ENCODE measurements at places on chromosomes 2 and 18.
A peak's percentile ranks its signal among the peaks of the same experiment; 100 is the strongest.

DNA sequence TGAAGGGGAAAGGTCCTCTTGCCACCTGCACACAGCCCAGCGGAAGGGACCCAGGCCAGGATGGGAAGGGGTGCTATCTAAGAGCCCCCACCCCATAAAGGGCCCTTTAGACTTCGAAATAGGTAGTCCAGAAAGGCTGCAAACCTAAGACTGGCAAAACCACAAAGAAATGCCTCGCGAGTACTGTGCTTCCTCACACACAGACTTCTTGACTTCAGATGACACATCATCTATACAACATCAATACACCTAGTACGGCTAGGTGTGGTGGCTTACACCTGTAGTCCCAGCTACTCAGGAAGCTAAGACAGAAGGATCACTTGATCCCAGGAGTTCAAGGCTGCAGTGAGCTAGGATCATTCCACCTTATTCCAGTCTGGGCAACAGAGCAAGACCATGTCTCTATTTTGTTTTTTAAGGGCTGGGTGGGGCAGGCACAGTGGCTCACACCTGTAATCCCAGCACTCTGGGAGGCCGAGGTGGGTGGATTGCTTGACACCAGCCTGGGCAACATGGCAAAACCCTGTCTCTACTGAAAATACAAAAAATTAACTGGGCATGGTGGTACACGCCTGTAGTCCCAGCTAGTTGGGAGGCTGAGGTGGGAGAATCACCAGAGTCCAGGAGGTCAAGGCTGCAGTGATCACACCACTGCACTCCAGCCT, 125.8 kb downstream of the CABLES1 start:
- no peaks in the 10 kb centered on the region for H3K27me3 ChIP-seq
- no peak overlapping the region for H3K4me3 ChIP-seq
- H3K27ac ChIP-seq, result peak overlapping the region; percentile 98
- H3K4me1 ChIP-seq, result peaks cover 32% of the 10 kb centered on the region
- no peak for DNase-seq
- no peaks in the 10 kb centered on the region for H3K36me3 ChIP-seq

DNA sequence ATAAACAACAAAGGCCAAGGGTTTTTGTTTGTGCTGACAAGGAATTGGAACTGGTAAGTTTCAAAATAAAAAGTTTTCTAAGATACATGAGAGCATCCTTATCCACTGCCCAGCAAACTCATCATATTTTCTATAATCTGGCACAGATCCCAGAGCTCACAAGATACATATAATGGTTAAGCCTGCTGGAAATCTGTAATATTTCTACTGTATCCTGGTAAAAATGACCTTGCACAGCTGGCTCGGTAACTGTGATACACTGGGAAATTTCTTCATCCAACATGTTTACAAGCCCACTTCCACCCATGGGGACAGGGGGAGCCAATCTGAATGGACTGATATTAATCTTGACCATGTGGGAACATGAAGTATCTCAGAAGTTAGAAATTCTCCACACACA, 425.4 kb upstream of the MMADHC start:
- H3K4me1 ChIP-seq, result no peaks in the 10 kb centered on the region
- DNase-seq, result no peak
- H3K4me3 ChIP-seq, result no peak overlapping the region
- H3K27me3 ChIP-seq, result no peaks in the 10 kb centered on the region
- no peaks in the 10 kb centered on the region for H3K36me3 ChIP-seq

DNA sequence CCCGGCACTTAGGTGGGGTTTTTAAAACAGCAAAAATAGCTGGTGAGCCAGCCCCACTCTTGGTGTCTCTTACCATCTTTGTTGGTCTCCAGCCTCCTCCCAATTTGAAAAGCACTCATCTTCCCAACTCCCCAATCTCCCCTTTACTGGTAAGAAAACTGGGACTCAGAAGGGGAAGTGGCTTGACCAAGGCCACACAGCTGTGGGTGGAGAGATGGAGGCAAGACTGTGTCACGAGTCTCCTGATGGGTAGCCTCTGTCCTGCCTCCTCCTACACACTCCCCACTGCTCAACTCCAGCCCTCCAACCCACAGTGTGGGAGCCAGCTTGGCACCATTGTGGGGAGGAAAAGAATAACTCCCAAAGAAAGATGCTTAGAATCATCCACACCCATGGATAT, 140.4 kb downstream of the SMAD2 start:
- no peaks in the 10 kb centered on the region for H3K27me3 ChIP-seq
- no peaks in the 10 kb centered on the region for H3K36me3 ChIP-seq

DNA sequence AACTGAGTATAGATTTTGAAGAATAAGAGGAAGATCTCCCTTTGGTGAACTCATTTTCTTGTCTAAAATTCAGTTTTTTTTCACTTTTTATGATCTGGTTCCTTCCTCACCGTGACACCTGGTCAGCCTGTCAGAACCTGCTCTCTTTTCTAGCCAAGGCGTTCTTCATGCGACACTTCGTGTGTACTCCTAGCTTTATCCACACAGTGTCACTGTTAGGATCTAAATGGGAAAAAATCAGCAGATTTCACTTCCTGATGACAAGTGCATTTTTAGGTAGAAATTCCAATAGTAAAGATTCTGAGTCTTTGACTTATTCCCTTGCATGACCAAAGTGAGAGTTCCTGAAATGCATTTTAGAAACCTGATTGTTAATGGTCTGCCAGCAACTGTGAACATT, 89.8 kb downstream of the KLHL14 start:
- H3K4me3 ChIP-seq, result no peak overlapping the region
- DNase-seq, result no peak
- H3K36me3 ChIP-seq, result no peaks in the 10 kb centered on the region

- H3K27ac ChIP-seq, result no peak overlapping the region
- H3K4me1 ChIP-seq, result no peaks in the 10 kb centered on the region
- no peak overlapping the region for H3K4me3 ChIP-seq
- DNase-seq, result no peak
- no peaks in the 10 kb centered on the region for H3K36me3 ChIP-seq
Measured at GRCh38 chr2:98137196-98137595, 50.2 kb downstream of the VWA3B start.

GRCh38 chr2:29196792-29197788, 81.9 kb downstream of the CLIP4 start:
- H3K4me3 ChIP-seq, result no peak overlapping the region
- no peaks in the 10 kb centered on the region for H3K36me3 ChIP-seq
- H3K27ac ChIP-seq, result no peak overlapping the region
- H3K4me1 ChIP-seq, result no peaks in the 10 kb centered on the region
- no peaks in the 10 kb centered on the region for H3K27me3 ChIP-seq
- peak; percentile 92 for DNase-seq

- no peaks in the 10 kb centered on the region for H3K27me3 ChIP-seq
- H3K36me3 ChIP-seq, result no peaks in the 10 kb centered on the region
- DNase-seq, result no peak
- H3K27ac ChIP-seq, result no peak overlapping the region
Measured at GRCh38 chr18:10329101-10329500, 125.3 kb upstream of the APCDD1 start.
